ENCODE measurements at places on chromosomes 6 and 20.

DNA sequence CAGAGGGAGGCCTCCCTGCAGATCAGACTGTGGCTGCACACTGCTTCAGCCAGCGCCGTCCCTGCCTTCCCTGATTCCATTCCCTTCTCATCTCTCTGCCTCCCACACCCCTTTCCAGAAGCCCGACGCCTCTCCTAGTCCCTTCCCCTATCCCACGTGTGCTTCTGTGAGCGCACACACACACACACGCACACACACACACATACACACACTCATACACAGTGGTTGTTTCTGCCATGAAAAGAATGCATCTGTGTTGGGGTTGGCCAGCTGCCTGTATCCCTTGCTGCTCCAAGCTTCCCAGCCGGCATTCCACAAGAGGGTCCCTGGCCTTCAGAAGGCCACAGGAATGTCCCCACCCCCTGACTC is 51.7 kb downstream of the MOCS1 start:
- no peak for DNase-seq

DNA sequence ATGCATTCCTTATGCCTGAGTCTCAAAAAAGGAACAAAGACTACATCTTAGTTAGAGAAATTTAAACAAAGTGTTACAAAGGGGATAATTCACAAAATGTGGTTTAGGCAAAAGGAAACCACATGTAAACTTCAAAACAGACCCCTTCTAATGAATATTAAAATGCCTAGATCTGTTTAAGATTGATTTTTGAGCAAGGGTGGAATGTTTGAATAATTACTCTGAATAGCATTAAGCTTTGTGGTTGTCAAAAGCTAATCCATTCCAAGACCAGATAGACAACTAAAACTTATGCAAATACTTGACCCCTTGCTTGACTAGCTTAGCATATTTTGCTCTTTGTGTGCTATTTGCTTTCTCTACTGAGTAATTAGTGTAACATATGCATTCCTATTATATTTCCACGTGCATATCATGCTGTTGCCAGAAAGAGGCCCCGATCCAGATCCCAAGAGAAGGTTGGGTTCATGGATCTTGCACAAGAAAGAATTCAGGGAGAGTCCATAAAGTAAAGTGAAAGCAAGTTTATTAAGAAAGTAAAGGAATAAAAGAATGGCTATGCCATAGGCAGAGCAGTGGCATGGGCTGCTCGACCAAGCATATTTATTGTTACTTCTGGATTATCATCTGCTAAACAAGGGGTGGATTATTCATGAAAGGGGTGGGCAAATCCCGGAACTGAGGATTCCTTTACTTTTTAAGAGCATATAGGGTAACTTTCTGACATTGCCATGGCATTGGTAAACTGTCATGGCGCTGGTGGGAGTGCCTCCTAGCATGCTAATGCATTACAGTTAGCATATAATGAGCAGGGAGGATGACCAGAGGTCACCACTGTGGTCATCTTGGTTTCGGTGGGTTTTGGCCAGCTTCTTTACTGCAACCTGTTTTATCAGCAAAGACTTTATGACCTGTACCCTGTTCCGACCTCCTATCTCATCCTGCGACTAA is 1193.4 kb upstream of the EYS start:
- DNase-seq = no peak

DNA sequence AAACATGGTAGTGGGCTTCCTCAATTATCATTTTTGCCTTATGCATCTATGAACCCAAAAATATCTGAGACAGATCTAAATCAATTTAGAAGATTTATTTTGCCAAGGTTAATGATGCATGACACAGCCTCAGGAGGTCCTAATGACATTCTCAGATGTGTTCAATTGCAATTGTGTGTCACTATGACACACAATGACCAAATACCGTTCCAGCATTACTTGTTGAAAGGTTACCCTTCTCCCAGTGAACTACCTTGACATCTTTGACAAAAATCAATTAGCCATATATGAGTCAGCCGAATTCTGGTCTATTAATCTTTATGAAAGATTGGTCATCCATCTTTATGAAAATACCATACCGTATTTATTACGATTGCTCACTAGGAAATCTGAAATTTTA is 592.5 kb upstream of the GJE1 start:
- no peak for DNase-seq

DNA sequence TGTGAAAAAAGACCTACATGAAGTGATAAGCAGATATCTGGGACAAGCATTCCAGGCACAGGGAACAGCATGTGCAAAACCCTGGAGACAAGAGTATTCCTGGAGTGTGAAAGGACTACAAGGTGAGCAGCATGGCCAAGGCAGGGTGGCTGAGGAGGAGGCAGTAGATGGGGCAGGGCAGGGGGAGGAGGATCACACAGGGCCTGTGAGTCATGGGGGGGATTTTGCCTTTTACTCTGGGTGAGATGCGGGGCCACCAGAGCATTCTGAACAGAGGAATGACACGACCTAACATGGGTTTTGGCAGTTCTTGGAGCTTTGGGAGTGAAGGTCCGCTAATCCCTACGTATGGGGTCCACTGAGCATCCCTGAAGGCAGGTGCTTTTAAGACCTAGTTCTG is 69.8 kb upstream of the CCN6 start:
- no peak for DNase-seq

DNA sequence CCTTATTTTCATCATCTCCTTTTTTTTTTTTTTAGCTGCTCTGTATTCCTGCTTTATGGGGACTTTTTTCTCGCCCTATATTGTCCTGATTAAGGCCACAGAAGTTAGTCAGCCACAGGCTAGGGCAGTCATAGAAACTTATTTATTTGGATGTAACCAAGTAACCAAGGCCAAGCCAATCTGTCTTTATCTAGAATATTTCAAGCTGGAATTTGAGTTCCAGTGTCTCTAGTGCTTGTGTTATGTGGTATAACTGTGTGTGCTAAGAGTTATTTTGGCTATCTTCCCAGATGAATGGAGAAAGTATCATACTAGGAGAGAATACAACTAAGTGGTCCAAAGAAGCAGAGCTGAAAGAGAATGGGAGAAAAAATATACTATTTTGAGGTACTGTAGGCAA is 751.5 kb downstream of the CBLN4 start:
- DNase-seq = no peak

GRCh38 chr6:28315628-28316027 is 20.3 kb downstream of the ZSCAN31 start:
- no peak for DNase-seq

DNA sequence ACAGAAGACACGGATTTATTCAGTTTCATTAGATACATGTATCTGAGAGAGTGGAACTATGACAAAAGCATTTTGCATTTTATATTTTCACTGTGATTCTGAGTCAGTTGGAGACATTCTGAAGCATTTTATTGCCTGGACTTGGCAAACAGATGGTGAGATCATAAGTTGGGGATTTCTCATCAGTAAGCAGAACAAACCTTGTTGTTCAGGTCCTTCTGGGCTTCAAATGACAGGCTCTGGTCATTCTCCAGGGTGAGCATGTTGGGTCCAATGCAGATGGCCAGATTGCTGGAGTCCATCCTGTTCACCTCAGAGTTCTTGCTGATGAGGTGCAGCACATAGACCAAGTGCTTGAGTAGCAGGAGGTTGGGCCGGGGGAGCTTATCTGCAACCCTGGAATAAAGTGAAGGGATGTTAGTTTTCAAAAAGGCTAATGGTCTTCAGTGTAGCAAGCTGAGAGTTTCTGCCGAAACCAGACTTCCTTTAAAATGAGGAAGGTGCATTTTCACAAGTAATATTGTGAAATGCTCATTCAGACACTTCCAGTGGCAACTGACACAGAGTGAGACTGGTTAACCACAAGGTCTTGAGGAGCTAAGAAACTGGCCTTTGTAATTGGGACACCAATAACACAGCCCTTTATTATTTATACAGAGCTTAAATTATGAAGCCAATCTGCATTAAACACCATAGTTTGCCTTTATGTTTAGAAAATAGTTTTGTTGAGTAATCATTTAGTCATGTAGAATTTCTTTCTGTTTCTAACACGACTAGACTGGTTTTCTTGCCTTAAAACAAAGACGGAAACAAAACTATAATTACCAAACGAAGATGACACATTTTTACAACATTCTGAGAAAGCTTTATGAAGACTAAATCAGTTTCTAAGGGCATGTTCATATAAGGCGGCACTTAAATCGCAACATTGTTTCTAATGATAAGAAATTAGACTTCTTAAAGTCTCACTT is 5.6 kb downstream of the TAGAP start:
- no peak for DNase-seq
